ENCODE measurements at places on chromosomes 12 and 14.

DNA sequence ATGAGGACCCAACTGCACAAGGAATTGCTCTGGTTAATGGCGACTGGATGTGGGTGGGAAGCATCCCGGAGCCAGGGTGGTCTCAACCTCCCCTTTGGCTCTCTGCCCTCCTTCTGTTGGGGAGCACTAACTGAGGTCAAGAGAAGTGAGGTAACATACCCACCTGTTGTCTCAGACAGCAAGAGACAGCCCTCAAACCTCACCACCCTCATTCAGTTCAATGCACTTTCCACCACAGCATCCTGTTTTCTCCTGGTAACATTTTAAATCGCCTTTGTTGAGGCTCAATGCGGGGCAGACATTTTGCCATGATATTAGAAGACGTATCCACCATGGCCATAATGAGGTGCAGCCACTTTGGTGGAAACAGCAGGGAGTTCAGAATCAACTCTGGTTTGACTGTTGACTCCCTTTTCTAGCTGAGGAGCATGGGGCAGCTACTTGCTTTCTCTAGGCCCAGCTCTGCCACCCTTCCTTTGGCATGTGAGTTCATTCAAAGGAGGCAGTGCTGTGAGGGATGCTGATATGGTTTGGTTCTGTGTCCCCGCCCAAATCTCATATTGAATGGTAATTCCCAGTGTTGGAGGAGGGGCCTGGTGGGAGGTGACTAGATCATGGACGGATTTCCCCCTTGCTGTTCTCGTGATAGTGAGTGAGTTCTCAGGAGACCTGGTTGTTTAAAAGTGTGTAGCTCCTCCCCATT is 338.6 kb downstream of the PCNX1 start:
- DNase-seq: no peak

- DNase-seq: no peak
These were observed 3.9 kb upstream of the GPR84 start for GRCh38 chr12:54368025-54368708.

DNA sequence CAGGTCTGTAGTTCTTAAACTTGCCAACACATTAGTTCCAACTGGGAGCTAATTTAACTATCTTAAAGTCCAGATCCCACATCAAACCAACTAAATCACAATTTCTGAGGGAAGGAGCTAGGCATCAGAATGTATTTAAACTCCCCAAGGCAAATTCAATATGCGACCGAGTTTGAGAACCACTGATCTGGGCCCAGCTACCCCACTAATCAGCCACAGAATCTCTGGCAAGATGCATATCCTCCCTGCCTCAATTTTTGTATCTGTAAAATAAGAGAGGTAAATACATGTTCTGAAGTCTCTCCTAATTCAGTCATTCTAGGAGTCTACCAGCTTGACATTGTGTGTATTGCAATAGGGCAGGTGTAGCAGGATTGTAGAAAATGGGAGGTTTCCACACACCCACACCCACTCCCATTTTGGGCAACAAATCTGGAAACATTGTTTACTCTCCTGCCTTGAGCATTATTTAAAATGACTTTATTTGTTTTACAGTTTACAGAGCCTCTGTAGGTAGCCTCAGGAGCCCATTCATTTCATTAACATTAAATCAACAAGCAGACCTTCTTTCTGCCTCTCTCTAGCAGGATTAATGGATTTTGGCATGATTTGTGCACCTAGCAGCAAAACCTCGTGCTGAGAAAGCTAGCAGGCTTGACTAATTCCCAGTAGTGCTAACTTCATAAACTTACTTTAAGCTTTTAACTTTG is 15.6 kb downstream of the LGR5 start:
- no peak for DNase-seq

DNA sequence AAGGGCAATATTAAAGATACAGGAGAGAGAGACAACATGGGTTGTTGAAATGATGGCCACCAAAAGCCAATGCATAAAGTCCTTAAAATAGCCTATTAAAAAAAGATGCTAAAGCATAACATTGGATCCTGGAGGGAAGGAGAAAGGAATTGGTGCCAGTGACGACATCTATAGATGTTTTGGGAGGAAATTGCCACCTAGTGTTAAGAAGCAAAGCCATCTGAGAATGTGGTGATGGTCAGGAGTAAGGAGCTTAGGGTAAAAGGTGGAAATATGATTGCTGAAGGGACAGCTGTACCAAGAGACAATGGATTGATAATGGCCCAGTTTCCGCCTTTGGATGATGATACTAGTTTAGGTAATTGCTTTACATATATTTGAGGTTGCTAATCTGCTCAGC is 85.1 kb downstream of the TMEM30B start:
- no peak for DNase-seq

DNA sequence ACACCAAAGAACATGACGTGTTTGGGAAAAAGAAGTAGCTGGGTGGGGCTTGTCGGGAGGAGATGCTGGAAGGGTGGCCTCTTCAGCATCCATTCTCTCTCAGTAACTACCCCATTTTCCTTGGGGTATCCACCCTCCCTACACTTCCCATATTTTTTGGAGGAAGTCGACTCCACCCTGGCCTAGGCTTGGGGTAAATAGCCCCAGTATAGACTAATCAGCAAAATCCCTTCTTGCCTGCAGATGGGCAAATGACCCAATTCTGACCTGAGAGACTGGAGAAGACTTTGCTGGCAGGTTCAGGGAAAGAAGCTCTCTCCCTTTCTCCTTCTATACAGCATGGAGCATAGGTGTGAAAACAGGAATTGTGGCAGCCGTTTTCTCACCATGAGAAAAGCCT is 28.5 kb upstream of the JDP2 start:
- DNase-seq: no peak

- DNase-seq: no peak
These were observed 1.4 kb downstream of the RNASE9 start for GRCh38 chr14:20559461-20559904.

- no peak for DNase-seq
These were observed 35.7 kb upstream of the PNMA1 start for GRCh38 chr14:73749706-73750530.

DNA sequence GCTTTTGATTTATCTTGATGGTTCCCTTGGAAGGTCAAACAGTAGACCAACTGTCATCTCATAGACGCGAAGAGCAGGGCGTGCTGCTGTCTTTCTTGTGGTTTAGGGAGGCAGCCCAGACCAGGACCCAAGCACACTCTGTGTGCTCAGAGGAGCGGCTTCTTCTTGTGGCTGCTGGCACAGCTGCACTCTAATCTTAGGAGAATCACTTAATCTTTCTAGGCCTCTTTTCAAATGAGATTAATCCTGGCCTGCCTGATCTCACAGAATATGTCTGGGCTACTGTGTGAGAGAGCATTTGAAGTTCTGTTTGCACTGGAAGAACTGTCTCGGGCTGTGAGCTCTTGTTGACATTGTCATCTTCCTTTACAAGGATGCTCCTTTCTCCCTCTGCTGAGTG is 60.0 kb upstream of the TRAF3 start:
- no peak for DNase-seq

DNA sequence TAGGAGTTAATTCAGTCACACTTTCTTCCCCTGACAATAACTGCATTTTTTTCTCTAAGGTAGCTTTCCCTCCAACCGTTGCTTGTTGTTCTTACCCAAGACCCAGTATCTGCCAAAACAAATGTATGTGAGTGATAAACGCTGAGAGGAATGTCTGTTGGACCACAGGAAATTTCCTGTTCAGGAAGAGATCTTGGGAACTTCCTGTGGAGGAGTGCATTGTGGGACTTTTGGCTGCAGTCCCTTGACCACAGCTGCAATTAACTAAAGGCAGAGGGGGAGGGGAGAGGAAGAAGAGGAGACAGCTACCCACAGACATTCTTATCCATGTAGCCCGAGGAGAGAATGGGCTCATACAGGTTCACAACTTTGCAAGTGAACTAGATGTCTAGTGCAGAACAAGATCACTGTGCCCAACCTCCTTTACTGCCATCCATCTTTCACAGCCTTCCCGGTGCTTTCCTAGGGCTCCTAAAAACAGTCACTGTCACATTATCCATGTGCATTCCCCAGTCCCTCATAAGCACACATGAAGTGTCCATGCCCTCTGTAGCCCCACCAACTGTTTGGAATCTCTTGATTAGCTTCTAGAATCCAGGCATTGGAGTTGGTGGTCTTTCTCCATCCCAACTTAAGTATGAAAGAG is 149.5 kb downstream of the ETV6 start:
- peak; percentile 71 for DNase-seq

DNA sequence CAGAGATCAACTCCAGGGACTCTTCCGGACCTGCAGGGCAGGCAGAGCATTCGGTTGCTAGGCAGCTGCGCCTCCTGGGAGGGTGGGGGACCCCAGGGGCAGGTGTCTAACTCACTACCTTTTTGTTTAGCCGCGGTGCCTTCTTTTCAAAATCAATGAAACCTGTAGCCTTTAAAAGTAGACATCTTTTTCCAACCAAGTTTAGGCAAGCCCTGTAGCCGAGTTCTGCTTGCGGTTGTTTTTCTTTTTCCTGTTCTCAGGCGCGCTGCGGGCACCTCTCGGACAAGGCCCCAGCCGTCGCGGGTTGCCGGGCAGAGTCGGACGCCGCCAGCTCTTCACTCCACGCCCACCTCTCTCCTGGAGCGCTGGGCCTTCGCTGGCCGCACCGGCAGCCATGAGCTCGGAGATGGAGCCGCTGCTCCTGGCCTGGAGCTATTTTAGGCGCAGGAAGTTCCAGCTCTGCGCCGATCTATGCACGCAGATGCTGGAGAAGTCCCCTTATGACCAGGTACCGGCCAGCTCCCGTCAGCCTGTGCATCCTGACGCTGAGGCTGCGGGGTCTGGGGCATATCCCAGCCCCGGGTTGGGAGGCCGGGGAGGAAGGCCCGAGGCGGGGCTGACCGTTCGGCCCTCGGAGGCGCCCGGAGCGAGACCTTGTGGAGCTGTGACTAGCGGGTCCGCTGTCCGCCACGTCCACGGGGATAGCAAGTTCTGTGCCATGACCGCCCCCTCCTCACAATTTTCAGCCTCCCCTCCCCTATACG is at the start of gene TTC8:
TSS of gene TTC8 (plus strand) at position 338 of the 764 bp plus-strand sequence. CDS start at position 395, 57 bp downstream.
- peak; percentile 24 for DNase-seq

- no peak for DNase-seq
These were observed 143.1 kb downstream of the TPH2 start for GRCh38 chr12:72081777-72082176.
